Kidney epithelial cell (primary cell): ENCODE measurements at places on chromosomes 2 and 18. TPM values are rescaled to one million over a fixed set of nuclear protein-coding genes. Genes with fewer than 3 reads are reported as not detected.

AQP12A gene
- total RNA-seq: not detected in 2 replicates

NBAS gene
- 60.3 and 67.0 TPM in 2 replicates for total RNA-seq

GRCh38 chr2:215540658-215541057, 104.8 kb upstream of the FN1 start:
- DNase-seq: peak; percentile 28

DNA sequence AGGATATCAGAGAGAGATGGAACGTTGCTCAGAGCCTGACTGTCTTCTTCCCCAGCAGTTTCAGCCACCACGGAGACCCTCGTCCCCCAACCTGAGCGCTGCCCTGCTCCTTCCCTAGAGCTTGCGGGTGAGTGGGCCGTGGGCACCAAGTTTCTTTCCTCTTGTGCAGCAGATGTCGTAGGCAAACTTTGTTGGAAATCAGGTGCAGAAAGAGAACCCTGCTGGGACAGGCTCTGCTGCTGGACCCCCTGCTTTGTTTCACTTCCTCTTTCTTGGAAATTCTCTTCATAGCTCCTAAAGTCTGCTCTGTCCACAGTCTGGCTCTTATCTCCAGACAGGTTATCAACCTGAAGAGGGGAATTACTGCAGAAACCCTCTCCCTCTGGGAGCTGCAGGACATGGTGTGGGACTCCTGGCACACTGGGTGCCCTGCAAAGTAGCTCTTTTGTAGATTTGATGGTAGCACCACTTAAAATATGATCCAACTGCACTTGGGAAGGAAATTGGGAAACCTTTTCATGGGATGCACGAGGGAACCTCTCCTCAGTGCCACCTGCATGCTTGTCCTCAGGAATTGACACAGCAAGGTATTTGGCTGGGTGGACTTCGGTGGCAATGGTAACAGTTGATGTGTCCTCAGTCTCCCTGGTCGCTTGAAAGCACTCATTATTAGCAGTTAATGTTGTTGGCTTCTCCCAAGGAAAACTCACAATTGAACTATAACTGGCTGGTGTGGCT, 92.2 kb downstream of the ALPK2 start:
- no peak for DNase-seq
